ENCODE measurements at places on chromosomes 16 and 17. TPM values are rescaled to one million over a fixed set of nuclear protein-coding genes. Genes with fewer than 3 reads are reported as not detected.

DNA sequence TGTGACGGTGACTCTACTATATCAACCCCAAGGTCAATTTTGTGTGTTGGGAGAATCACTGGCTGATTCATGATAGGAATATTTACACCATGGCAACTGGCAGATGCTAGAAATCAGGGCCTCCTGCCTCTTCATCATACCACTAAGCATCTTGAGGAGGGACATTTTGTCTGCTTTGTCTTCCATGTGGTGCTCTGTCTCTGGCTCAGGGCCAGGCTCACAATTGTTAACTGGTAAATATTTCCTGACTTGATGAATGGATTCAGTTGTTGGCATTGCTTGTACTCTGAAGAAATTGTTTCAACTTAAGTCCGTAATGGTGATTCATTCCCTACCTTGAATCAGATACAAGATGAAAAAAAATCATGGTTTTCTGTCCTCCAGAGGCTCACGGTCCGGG, 292.7 kb downstream of the HAPSTR1 start:
- no peak overlapping the region for H3K27ac ChIP-seq
- no peaks in the 10 kb centered on the region for H3K4me1 ChIP-seq
- no peaks in the 10 kb centered on the region for H3K27me3 ChIP-seq
- no peak overlapping the region for H3K4me3 ChIP-seq
- no peaks in the 10 kb centered on the region for H3K36me3 ChIP-seq

- peaks cover 4% of the 10 kb centered on the region for H3K4me1 ChIP-seq
- H3K36me3 ChIP-seq = no peaks in the 10 kb centered on the region
- no peak for DNase-seq
- H3K4me3 ChIP-seq = no peak overlapping the region
Observed at GRCh38 chr16:56525236-56525635, 5.4 kb upstream of the BBS2 start.

- H3K27ac ChIP-seq = no peak overlapping the region
- no peaks in the 10 kb centered on the region for H3K36me3 ChIP-seq
- H3K27me3 ChIP-seq = no peaks in the 10 kb centered on the region
Observed at GRCh38 chr17:10516065-10516464, 2.3 kb downstream of the MYH1 start.

- peaks cover 9% of the 10 kb centered on the region for H3K4me1 ChIP-seq
- no peak overlapping the region for H3K4me3 ChIP-seq
- H3K36me3 ChIP-seq = no peaks in the 10 kb centered on the region
Observed at GRCh38 chr16:86427433-86427851, 82.9 kb upstream of the FOXF1 start.

DNA sequence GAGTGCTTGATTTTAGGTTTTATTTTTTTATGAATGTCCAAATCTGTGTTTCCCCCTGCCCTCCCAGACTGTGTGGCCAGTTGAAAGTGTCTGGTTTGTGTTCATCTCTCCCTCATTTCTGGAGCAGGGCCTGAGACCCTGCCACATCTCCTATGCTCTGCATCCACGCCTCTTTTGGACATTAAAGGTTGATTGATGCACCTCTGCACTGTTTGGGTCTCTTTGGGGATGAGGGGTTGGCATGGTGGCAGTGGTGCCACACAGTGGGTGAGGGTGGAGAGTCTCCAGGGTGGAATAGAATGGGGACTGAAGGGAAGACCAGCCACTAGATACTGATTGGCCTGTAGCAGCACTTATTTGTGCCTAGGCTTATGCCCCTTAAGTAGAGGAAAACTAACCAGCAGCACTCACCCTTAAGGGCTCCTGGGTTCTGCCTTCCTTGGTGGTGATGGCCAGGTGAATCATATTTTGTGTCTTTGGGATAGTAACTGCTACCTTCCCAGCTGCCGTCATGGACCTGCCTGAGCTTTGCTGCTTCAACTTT, 7.9 kb downstream of the DYNLL2 start:
- peaks cover 79% of the 10 kb centered on the region for H3K36me3 ChIP-seq
- peaks cover 44% of the 10 kb centered on the region for H3K4me1 ChIP-seq
- no peak overlapping the region for H3K27ac ChIP-seq

DNA sequence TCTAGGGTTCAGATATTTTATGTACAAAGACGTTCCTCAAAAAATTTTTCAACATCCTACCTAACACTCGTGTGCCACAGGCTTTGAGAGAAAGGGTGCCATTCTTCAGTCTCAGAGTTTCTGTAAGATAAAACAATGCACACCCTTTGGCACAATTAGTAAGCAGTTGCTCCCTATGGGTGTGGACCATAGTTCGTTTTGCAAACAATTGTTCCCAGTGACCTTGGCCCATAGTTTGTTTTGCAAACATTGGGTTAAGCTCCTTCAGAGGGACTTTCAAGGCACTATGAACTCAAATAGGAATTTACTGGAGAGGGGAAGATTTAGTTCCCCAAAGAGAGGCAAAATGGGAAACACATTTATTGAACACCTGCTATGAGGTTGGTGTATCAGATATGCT, 220.3 kb upstream of the CA10 start:
- H3K4me1 ChIP-seq = no peaks in the 10 kb centered on the region
- H3K4me3 ChIP-seq = no peak overlapping the region
- no peak for DNase-seq
- no peaks in the 10 kb centered on the region for H3K27me3 ChIP-seq

GRCh38 chr17:74917430-74917829, 5.6 kb downstream of the USH1G start:
- no peak overlapping the region for H3K4me3 ChIP-seq
- no peak for DNase-seq
- H3K36me3 ChIP-seq = no peaks in the 10 kb centered on the region
- H3K27ac ChIP-seq = no peak overlapping the region

DNA sequence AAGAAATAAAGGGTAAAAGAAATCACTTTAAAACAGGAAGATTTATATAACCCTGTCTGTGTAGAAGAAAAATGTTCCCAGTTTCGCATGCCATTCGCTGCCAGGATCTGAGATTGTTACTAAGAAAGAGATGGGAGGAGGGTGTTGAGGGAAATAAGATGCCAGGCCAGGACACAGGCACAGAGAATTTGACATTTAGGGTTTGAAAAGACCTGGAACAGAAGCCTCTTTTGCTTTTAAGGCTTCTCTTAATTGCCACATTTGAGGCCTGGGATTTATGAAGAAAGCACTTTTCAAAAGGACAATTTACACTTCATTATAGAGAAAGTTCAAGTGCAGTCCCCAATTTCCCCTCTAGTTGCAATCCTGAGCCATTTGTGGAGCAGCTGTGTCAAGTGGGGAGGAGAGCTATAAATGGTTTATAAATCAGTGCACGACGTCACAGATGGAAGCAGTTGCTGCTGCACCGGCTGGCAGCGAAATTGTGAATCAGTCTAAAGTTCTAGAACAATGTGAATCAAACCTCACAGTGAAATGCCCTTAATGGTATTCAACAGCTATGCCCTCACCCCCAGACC, 26.5 kb upstream of the C16orf87 start:
- no peaks in the 10 kb centered on the region for H3K27me3 ChIP-seq
- no peaks in the 10 kb centered on the region for H3K36me3 ChIP-seq
- no peak overlapping the region for H3K27ac ChIP-seq
- DNase-seq = no peak

DNA sequence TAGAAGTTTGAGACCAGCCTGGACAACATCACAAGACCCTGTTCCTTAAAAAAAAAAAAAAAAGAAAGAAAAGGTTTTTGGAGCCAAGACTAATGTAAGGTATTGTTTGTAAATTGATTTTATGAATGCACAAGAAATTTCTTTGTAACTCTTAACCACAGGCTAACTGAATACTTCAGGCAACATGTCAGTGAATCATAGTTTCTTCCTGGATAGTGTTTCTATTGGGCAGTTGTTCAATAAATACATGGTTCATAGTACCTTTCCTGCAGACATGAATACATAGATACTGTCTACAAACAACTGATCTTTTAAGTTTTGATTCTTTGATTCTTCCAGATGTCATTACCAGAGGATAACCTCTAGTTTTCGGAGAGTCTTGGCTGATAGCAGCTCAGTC, 11.6 kb downstream of the DDX42 start:
- no peak overlapping the region for H3K27ac ChIP-seq
- H3K36me3 ChIP-seq = peaks cover 43% of the 10 kb centered on the region
- H3K4me3 ChIP-seq = no peak overlapping the region
- H3K4me1 ChIP-seq = no peaks in the 10 kb centered on the region

- no peaks in the 10 kb centered on the region for H3K27me3 ChIP-seq
- H3K4me3 ChIP-seq = no peak overlapping the region
- H3K36me3 ChIP-seq = no peaks in the 10 kb centered on the region
- H3K4me1 ChIP-seq = no peaks in the 10 kb centered on the region
- no peak overlapping the region for H3K27ac ChIP-seq
Observed at GRCh38 chr17:78278139-78278741, 46.8 kb downstream of the TMEM235 start.

DNA sequence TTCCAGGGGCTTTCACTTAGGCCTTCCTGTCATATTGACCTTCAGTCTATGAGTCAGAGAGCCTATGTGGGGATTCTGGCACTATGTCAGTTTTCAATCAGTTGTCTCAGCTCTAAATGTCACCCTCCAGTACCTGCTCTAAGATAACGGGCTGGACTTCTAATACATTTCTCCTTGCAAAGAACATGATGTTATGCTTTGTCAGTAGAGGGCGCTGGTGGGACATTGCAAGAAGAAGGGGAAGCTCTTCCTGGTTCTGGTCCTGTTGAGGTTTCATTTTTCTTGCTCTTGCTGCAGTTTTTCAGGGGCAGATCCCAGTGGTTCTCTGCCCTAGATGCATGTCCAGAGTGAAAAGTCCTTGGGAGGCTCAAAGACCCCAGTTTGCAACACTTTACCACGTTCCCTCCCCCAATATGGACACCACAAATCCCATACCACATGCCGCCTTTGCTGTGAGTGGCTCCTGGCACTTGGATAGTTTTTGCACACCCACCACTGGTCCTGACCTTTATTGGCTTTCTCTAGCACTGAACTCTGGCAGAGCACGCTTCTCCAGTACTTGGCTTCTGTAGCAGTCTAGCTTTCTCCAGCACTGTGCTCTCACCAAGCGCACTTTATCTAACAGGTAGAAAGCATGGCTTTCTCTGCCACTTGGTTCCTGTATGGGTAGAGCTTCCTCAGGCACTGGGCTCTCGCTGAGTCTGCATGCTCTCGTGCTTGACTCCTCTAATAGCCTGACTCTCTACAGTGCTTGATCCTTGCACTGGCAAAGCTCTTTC, 49.0 kb downstream of the BCL7C start:
- H3K4me3 ChIP-seq = peak overlapping the region; percentile 30
- peaks cover 9% of the 10 kb centered on the region for H3K4me1 ChIP-seq
- H3K27me3 ChIP-seq = no peaks in the 10 kb centered on the region
- DNase-seq = peak; percentile 76
- peak overlapping the region; percentile 11 for H3K27ac ChIP-seq

Gene SKAP1
- not detected for total RNA-seq

Gene PIK3R6
- total RNA-seq = 0.94 TPM

Gene ARMC5
- 7.2 TPM for total RNA-seq

Gene TRPV2
- total RNA-seq = 5.8 TPM

Gene IL34
- total RNA-seq = 3.1 TPM

Gene SYT17
- 0.91 TPM for total RNA-seq

Gene MEIOB
- not detected for total RNA-seq

Gene PIRT
- not detected for total RNA-seq
